Erythroblast (primary cell): ENCODE measurements at places on chromosomes 3 and 15.

DNA sequence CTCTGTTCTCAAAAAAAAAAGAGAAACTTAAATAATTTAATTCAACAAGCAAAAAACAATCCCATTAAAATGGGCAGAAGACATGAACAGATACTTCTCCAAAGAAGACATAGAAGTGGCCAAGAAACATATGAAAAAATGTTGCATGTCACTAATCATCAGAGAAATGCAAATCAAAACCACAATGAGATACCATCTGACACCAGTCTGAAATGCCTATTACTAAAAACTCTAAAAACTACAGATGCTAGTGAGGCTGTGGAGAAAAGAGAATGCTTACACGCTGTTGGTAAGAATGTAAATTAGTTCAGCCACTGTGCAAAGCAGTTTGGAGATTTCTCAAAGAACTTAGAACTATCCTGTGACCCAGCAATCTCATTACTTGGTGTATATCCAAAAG is 382.9 kb downstream of the OTOL1 start:
- DNase-seq, result no peak

DNA sequence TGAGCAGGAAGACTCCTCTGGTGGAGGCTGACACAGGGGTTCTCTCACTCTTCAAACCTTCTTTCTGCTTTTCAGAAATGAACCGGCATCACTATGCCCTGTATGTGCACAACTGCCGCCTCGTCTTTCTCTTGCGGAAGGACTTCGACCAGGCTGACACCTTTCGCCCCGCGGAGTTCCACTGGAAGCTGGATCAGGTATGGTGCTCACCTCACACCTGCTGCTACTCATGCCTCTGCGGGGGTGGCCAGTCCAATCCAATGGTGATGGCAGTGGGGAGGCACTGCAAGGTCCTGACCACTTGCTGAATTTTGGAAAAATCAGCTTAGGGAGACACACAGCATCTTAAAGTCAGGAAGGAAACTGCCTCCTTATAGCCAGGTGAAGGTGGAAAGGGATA is 211.3 kb upstream of the TRIM42 start:
- DNase-seq, result no peak

- no peak for DNase-seq
These were observed 135.7 kb downstream of the FOXP1 start for GRCh38 chr3:71447803-71448202.

GRCh38 chr3:74614107-74614967 is at the start of gene CNTN3:
Gene CNTN3, minus strand, starts transcription at chr3:74614659. Its CDS starts 93,547 bp downstream, at chr3:74521112.
- DNase-seq, result no peak

DNA sequence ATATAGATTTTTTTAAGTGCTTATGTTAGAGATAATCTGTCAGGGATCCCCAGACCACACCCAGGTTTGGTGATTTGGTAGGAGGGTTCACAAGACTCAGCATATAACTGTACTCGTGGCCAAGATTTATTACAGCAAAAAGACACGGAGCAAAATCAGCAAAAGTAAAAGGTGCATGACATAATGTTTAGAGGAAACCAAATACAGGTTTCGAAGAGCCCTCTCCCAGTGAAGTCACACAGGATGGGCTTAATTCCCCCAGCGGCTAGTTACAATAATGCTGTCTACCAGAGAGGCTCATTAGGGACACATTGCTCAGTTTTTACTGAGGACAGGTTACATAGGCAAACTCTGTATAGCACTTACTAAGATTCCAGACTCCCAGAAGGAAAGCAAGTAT is 36.5 kb downstream of the MYO5A start:
- DNase-seq, result no peak

GRCh38 chr15:62619526-62619925 is 423.0 kb upstream of the TPM1 start:
- DNase-seq, result no peak

GRCh38 chr3:65485826-65486469 is 552.8 kb downstream of the MAGI1 start:
- DNase-seq, result no peak

DNA sequence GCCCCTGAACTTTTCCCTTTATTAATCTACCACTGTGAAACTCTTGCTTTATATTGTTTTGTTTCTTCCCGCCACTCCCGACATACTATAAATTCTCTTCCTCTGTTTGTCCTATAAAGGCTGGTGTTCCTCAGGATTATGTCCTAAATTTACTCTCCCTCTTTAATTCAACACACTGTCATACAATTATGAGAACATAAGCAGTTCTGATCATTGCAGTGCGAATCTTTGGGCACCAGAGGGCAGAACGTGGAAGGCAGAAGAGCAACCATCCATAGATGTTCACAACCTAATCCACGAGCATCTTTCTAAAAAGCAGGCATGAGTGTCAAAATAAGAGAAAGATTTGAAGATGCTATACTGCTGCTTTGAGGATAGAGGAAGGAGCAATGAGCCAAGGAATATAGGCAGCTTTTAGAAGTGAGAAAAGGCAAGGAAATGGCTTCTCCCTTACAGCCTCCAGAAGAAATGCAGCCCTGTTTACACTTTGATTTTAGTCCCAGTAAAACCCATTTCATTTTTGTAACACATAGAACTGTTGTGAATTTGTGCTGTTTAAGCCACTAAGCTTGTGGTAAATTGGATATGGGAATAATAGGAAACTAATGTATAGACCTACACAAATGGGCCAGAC is 179.4 kb downstream of the GBE1 start:
- DNase-seq, result peak; percentile 38

DNA sequence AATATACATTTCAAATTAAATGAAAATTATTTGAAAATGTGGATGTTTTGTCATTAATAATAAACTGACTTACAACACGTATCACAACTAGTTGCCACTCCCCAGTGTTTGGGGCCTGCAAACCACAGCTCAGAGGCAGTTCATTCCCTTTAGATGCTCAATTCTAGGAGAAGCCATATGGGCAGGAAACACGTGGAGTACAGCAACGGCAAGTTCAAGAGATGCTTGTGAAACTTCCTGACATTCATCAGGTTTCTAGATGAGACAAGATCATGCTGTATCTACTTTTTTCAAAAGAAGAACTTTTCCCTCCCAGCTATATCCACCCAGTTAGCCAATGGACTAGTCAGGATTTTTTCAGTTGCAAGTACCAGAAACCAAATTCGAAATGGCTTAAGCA is 17.6 kb upstream of the PLA2G4D start:
- no peak for DNase-seq

DNA sequence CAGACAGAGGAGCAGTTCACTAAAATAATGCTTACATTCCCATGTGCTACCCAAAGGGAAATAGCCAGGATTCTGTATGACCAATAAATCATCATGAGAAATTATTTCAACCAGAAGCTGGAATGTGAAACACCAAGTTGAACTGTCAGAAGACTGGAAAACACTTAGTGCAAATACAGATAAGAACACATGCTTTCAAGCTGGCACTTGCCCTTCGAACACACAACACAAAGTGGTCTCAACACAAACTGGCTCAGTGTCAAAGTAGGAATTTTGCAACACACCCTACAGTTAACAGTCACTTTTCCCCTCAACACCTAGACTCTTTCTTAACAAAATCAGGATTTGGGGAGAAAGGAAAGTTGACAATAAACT is 1.3 kb downstream of the FSD2 start:
- no peak for DNase-seq

DNA sequence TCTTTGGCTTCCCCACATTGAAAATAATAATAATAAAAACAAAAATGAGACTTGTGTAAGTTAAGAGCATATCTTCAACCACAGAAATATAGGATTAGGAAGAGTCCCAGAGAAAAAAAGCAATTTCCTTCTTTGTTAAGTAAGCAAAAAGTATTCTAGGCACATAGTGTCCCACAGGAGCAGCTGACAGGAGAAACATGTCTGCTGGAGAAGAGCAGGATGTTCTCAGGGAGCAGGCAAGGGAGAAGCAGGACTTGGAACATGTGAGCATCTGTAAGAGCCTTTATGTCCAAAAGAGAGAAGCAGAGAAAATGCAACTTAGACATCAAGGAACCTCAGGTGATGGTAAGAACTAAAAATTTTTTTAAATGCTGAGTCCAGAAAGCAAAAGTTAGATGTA is 39.0 kb downstream of the TTC23 start:
- no peak for DNase-seq

GRCh38 chr3:179150610-179151009 is 2.5 kb downstream of the PIK3CA start:
- peak; percentile 23 for DNase-seq

DNA sequence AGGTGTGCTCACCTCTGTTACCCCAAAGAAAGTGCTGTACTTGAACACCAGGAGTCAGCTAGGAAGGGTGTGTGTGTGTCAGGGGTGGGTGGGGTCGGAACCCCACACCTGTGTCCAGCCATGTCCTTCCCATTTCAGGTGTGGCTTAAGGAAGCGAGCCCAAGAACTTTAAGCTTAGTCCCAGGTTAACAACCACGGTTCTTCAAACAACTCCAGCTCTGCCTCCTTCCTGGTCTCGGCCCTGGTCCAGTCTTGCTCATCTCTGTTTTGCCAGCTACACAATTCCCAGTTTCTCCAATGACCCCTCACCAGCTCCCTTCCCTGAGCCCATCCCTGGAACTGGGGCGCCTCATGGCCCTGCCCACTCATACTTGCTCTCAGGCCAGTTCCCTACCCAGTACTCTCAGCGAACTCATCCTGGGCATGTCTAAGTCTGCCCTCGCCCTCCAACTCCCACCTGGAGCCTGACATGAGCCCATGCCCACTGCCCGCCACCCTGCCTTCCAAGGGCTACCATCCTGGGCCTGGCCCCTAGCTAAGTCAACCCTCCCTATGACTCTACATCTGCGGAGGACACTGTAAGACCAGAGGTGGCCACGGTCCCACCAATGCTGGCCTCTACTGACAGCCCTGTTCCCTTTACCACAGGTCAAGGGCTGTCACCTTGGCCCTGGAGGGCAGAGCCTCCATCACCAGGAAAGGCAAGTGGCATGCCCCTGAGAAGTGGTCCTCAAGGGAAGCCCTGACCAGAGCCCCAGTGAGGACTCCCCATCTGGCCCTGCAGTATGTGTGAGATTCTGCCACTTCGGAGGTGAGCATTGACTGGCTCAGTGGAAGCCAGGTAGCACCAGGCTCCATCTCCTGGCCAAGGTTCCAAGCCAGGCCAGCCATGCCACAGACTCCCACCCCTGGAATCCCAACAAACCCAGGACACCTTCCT is 9.2 kb downstream of the POC1A start:
- no peak for DNase-seq
